ENCODE measurements at places on chromosomes 6 and 20.

DNA sequence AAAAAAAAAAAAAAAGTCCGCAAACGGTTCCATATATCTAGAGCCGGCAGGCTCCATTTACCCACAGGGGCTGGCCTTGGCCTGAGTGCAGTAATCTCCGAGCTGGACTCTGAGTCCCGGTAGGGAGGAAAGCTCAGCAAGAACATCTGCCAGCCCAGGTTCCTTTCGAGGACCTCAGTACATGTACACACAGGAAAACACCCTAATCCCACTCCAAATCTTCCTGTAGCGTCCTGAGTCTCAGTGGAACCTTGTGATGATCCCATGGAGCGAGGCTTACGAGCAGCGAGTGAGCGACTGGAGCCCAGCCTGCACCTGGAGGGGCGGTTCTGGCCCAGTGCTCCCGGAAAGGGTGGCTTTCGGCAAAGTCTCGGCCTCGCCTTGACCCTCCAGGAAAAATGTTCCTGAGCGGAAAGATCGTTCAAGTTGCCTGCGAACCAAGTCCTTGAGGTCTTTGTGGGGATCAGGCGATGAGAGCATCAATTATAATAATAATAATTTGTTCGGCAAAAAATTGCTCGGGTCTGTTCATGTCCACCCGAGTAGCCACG is 32.1 kb downstream of the PRSS16 start:
- no peak for DNase-seq

GRCh38 chr6:2945153-2945452 is 26.3 kb downstream of the SERPINB6 start:
- no peak for DNase-seq

GRCh38 chr6:136945711-136946121 is 23.6 kb downstream of the SLC35D3 start:
- no peak for DNase-seq

- no peak for DNase-seq
Measured at GRCh38 chr6:17015551-17016381, 86.1 kb upstream of the STMND1 start.

All from omental fat pad (tissue), 4 donors.